ENCODE measurements at places on chromosomes 2 and 18.

- no peak for DNase-seq
Measured at GRCh38 chr2:231037202-231037730, at the start of gene C2orf72. Gene C2orf72, plus strand, starts transcription at chr2:231037523. Its CDS starts 43 bp downstream, at chr2:231037566.

- no peak for DNase-seq
Measured at GRCh38 chr18:23067236-23067635, 68.0 kb upstream of the CABLES1 start.

DNA sequence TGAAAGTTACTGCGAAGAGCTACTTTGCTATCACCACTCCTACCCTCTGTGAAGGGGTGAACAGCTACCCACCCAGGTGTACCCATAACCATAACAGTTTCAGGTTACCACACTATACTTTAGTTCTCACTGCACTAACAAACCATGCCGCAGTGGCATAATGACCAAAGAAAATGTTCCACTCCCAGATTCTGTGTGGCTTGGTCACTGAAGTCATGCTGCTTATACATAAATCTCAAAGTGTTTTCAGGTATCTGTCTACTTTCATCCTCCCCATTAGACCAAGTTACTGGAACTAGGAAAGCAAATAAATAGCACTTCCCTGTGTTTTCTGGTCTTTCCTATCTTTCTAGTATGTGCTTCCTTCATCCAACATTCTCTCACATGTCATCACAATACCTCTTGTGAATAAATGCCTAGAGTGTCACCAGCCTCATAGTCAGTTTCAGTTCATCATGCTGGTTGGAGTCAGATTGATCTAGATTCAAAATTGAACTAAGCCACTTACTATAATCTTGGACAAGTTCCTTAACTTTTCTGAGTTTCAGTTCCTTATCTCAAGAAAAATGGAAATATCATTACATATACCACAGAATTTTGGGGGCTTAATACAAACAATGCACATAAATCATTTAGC, 293.6 kb downstream of the FSIP2 start:
- no peak for DNase-seq

GRCh38 chr2:108165729-108166128, 74.0 kb upstream of the SULT1C3 start:
- no peak for DNase-seq

DNA sequence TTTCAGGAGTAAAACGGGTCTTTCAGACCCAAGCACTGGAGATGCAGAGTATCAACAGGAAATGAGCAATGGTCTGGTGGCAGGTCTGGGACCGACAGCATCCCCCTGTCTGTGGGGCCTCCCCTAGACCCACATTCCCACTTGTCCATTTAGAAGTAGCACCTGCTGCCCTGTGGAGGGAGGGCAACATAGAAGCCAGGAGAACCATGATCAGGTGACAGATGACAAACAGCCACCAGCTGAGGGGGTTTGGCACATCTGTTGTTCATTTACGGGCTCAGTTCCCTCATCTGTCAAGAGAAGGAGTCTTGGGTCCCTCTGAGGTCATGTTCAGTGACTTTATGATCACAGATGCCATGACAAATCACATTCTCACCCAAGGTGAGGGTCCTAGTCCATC, 77.9 kb upstream of the SLC66A3 start:
- no peak for DNase-seq

GRCh38 chr2:25367296-25367695, 25.6 kb upstream of the DNMT3A start:
- no peak for DNase-seq

DNA sequence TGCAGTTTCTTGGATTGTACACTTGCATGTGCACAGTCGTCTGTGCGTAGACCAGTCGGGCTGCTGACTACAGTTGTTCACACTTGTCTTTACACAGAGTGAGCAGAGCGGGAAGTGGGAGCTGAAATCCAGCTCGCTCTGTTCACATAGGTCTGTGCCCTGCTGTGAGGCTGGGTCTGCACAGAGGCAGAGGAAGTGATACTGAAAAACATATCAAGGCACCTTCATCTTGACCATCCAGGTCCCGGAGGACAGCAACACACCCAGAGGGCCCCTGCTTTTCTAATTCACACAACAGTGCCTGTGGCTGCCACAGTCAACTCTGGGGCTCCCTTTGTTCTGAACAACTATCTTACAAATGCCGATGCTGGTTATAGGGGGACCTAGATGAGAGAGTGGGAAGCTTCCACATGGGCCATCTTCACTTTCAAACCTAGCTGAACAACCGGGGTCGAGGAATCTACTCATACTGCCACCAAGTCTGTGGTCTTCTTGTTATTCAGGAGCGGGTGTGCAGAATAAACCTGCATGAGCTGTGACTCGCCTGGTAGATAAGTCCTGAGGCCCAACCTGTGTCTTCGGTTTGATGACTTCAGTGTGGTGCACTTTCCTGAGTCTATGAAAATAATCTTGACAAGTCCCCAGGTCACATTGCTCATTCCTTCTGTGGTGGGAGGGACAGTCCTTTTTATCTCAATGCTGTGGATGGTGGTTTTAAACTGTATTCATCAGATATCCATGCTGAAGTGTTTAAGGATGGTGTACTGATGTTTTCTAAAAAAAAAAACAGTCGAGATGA, 3.5 kb upstream of the ADNP2 start:
- DNase-seq, result no peak

GRCh38 chr2:231533086-231533776, 3.0 kb upstream of the NMUR1 start:
- DNase-seq, result no peak

DNA sequence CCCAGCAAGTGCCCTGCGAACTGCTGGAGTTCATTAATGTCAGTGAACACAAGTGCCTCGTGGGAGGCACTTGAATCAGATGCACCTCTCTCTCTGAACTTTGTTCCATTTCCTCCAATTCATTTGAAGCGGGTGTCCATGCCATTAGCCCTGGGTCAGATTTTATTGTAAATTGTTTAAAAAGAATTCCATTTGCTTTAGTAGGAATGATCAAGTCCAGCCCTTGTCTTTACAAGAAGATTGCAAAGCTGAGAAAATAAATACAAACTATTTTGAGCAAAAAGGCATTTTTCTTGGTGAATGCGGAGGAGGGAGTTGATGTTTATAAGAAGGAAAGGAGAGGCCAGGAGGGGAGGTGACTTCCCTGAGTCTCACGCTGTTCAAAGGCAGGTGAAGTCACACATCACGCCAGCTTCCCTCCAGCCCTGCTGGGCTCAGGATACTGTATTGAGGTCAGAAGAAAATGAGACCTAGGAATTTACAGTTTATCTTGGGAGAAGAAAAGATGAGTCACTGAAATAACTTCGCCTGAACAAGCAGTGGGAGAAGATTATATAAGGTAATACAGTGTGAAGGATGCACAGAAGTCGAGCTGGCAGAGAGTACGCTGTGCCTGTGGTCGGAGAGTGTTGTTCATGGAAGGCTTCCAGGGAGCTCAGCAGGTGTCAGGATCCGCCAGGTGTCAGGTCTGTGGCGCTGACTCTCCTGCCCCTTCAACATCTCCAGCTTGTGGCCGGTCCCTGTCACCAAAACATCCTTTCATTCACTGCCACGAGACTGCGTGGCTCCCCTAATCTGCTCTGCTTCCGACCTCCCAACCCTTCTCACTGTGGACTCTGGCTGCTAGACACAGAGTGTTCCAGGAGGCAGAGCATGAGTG, 36.5 kb downstream of the EFR3B start:
- DNase-seq, result no peak

- no peak for DNase-seq
Measured at GRCh38 chr2:144946263-144946662, 426.3 kb upstream of the ZEB2 start.
